GM23248 (cell line): ENCODE measurements at places on chromosomes 16 and 17.

DNA sequence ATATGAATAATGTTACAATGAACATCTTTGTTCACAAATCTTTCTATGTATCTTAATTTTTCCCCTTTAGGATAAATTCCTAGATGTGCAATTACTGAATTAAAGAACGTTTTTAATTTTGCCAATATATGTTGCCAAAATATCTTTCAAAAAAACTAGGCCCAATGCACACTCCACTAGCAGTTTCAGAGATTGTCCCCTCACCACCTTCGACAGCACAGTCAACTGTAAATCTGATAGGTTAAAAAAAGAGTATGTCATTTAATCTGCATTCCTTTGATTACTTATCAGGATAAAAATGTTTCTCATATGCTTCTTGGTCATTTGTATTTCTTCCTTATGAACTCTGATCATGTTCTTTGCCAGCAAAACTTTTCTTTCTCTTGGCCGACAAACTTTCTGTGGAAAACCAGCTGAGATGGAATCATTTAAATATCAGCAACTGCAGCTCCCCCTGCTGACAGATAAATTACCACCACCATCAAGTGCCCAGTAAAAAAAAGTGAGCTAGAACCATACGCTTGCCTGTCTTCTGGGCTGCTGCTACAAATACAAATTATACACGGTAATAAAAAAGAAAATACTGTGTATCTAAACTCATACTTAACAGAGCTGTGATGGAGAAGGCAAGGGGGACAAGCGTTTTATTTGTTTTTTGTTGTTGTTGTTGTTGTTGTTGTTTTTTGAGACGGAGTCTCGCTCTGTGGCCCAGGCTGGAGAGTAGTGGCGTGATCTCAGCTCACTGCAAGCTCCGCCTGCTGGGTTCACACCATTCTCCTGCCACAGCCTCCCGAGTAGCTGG is 19.6 kb upstream of the KANSL1 start:
- DNase-seq = peak; percentile 93

DNA sequence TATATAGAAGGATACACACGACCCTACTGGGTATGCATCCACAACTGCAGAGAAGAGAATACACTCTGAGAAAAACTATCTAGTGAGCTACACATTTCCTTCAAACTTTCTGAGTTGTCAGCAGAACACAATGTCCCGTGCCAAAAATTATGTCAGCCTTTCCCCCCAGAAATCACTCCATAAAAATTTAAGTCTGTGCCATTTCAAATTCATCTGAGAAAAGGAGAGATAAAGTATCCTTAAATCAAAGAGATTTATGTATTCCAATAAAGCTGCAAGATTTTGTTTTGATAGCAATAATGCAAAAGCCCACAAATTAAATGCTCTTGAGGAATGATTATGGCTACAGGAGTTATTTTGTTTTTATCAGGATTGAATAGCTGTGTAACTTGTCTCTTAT is 760.1 kb downstream of the CDH11 start:
- no peak for DNase-seq

GRCh38 chr17:65220732-65221131 is 83.6 kb downstream of the RGS9 start:
- peak; percentile 39 for DNase-seq

DNA sequence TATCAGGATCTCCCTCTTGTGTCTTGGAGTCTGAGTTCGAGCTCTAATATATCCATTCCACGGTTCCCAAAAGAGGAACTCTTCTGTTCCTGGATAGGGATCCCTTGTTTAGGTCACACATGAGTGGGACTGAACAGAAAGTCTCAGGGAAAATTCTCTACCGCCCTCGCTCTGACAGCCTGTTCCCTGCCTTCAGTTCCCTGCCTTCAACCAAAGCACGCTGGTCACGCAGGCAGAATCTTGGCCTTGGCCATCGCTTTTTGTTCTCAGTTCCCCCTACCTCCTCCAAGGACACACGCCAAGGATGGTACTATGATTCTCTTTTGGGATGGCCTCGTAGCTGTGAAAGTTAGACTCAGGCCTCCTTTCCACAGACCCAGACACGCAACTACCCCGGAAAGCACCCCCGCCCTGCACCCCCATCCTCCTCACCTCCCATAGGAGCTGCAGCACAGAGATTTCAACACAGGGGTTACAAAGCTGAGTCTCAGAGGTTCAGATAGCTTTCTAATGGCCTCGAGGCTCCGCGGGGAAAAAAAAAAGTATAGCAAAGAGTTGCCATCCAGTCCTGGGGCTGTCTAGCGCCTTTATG is 1.5 kb upstream of the SHISA6 start:
- no peak for DNase-seq

GRCh38 chr16:47037396-47037745 is 63.9 kb upstream of the DNAJA2 start:
- DNase-seq = no peak

DNA sequence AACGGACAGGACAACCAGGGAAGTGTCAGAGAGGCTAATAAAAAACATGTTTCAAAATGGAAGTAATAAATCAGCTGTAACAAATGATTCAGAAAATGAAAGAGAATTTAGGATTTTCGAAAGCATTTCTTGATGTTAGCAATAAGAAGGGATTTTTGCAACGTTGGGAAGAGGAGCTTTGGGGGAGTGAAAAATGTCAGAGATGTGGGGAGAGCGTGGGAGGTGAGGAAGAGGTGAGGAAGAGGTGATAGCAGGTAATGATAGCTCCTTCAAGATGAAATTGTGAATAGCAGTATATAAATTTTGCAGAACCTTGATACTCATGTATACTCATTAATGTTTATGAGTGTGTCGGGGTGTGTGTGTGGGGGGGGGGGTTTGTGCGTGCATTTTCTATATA is 76.2 kb upstream of the COX10 start:
- no peak for DNase-seq

DNA sequence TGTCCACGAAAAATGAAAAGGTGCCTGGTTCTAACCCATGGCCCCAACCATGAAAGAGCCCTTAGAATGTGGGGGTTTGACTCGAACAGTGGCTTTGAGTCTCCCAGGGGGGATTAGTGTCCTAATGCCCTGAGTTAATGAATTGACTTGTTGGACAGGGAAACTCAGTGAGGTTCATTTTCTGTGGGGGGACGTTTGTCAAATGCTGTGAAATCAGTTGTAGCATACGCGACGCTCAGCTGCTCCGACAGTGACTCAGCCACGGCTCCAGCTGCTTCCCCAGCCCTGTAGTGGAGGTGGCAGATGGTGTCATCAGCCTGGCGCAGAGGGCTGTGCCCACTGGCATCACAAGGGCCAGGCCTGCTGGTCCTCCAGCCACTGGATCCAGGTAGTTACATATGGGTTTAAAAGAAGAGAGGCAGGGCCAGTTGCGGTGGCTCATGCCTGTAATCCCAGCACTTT is 3.9 kb upstream of the TMEM235 start:
- no peak for DNase-seq

- DNase-seq = no peak
Measured at GRCh38 chr17:11369575-11369974, 128.6 kb downstream of the SHISA6 start.

DNA sequence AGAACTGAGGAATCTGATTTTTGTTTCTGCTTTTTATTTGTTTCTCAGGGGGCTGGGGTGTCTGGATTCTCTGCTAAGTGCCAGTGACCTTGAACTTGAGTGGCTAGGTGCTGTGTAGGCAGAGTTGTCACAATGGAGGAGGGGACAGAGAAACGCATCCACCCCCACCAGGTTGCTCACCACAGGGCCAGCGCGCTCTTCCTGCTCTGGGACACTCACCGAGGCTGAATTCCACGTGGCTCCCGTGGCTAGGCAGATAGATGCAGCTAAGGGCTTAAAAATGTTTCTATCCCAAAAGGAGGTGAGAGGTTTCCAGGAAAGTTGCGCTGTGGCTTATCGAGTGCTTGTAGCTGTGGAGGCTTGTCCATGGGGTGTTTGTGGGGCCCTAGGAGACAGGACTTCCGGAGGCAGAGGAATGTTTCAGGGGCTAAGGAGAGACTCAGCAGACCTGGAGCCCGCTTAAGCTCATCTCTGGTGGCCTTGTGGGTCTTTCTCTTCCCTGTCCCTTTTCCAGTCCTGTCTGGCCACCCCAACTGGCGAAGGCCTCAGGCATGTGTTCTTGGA is 36.8 kb downstream of the ADCY7 start:
- DNase-seq = no peak

GRCh38 chr16:48052731-48053417 is 102.9 kb downstream of the ABCC12 start:
- no peak for DNase-seq

- no peak for DNase-seq
Measured at GRCh38 chr17:74920642-74921025, 2.4 kb downstream of the USH1G start.

- no peak for DNase-seq
Measured at GRCh38 chr17:68572138-68572842, 28.9 kb downstream of the FAM20A start.

- peak; percentile 88 for DNase-seq
Measured at GRCh38 chr17:81563861-81564586, 11.9 kb upstream of the FAAP100 start.

DNA sequence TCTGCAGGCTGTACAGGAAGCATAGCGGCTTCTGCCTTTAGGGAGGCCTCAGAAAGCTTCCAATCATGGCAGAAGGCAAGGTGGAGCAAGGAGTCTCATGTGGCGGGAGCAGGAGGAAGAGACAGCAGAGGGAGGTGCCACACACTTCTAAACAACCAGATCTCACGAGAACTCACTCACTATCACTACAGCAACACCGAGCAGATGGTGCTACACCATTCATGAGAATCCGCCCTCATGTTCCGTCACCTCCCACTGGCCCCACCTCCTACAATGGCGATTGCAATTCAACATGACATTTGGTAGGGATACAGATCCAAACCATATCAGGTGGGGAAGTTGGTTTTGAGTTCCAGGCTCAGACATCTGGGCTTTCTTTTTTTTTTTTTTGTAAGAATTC is 31.9 kb upstream of the NUDT7 start:
- DNase-seq = no peak

DNA sequence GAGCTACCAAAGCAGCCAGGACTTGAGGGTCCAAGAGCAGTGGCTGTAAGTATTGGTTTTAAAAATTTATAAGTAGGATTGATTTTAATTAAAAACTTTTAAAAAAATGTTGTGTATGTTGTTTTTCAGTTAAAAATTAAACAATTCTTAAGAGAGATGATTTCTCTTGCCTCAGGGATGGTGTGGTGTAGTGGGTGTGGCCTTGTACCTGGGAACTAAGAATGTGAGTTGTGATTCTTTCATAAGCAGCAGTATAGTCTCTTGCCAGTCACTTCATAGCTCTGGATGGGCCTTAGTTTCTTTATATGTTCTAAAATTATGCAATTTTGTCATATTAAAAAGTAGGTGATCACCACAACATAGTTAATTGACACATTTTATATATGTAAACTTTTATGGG is 99.5 kb downstream of the FTO start:
- no peak for DNase-seq

- no peak for DNase-seq
Measured at GRCh38 chr16:81987706-81988105, 23.6 kb downstream of the SDR42E1 start.

DNA sequence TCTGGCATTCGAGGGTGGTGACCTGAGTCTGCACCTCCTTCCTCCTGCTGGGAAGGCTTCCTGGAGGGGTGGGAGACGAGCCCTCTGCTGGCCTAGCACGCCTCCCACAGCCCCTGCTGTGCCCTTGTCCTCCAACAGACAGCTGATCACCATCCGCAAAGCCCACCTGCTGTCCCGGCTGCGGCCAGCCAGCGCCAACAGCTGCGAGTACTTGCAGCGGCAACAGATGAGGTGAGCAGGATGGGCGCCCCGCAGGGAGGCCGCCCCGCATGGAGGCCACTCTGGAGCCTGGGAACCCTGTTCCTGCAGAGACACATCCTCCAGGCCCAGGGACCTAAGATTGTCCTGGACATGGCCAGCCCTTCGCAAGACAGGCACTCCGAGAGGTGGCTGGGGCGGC is 21.6 kb downstream of the UBALD1 start:
- DNase-seq = no peak

GRCh38 chr16:10877472-10877946 is 507 bp downstream of the CIITA start:
- DNase-seq = no peak

GRCh38 chr16:89357055-89357816 is 133.1 kb downstream of the ANKRD11 start:
- DNase-seq = peak; percentile 30

- no peak for DNase-seq
Measured at GRCh38 chr16:67425061-67425460, 5.9 kb upstream of the HSD11B2 start.

DNA sequence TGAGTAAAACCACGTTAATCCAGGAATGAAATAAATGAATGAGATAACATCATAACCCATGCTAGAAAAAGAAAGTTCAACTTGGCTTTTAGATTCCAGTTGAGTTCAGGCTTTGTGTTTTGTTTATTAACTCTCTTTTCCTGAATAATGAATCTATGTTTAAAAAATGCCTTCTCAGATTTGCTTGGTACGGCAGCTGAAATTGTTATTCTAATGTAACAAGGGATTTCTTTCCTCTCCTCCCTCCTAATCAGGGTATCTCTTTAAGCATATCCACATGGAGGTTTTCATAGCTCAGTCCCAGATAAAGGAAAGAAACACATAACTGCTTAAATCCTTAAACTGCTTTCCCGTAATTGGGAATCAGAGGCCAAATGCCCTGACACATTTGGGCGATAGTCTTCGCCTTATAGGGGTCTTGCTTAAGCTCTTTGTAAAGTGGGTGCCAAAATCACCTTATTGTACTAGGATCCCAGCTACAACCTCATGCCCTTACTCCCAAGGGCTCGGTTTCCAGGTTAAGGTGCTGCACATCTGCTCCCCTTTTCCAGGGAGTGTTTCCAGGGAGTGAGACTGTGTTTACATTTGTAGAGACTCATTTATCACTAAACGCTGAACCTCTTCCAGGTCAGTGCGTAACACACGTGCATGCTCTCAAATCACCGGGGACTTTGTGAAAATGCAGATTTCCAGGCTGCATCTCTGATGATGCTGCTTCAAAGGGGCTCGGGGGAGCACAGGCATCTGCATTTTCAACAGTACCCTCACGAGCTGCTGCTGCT is 142.8 kb upstream of the FOXF1 start:
- DNase-seq = no peak

DNA sequence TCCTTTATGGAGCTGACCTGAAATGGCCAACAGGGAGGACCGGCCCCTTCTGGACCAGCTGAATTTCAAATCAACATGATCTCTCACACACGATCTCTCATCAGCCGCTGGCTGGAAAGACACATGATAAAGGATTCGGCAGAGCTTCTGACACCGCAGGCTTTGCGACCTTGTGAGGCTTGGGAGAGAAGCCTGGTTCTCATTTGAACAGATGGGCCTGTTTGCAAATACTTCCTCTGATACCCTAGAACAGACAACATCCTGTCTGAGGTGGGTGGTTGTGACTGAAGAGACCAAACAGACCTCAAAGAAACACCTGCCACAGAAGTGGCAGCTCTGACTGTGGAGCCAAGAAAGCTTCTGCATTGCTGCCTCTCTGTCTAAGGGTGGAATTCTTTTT is 77.9 kb upstream of the SDK2 start:
- no peak for DNase-seq

- no peak for DNase-seq
Measured at GRCh38 chr17:70332356-70333210, 163.3 kb downstream of the KCNJ2 start.
